ENCODE measurements at places on chromosomes 11 and 22.

- no peak for DNase-seq
Observed at GRCh38 chr22:26547426-26547825, 35.2 kb upstream of the TFIP11 start.

DNA sequence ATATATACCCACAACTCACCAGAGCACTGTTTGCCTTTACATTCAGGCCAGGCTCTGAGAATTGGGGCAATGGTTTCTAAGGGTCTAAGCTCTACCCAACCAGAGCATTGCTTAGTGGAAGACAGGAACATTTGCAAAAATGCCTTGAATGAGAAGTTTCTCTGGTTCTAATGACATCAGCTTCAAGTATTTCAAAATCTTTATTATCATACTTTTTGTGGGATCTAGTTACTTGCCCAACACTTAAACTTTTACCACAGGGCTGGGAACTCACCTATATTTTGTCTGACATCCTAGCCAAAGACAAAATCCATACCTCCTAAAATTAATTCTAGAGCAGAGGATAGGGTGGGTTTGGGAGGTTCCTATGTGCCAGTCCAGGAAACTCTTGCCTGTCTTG, 51.5 kb downstream of the INSC start:
- no peak for DNase-seq

GRCh38 chr11:25927411-25927953, 404.4 kb upstream of the ANO3 start:
- DNase-seq: no peak

GRCh38 chr11:57457643-57458023, 2.7 kb upstream of the RTN4RL2 start:
- DNase-seq: no peak

GRCh38 chr11:35566181-35566580, 40.8 kb upstream of the PAMR1 start:
- no peak for DNase-seq

DNA sequence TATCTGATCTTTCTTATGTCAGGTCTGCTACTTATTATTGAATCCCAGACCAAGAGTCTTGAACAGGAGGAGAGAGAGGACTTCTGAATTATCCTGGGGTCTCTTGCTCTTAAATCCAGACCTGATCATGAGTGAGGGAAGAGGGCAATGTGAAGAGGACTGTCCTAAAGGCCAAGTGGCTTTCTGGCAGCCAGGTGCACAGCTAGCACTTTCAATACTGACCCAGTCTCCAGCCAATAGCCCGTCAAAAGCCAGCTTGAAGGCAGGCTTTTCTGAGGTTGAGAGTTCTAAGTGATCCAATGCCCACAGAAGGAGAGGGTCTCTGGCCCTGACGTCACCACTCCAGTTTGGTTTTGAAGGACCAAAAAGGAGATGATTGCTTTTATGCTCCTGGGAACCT, 37.2 kb downstream of the FBXO7 start:
- no peak for DNase-seq

GRCh38 chr11:91981995-91982394, 242.6 kb upstream of the FAT3 start:
- DNase-seq: no peak

- no peak for DNase-seq
Observed at GRCh38 chr22:26429458-26430286, 612 bp downstream of the ASPHD2 start.

GRCh38 chr11:2151500-2152257, 9.3 kb downstream of the INS start:
- DNase-seq: peak; percentile 74

- no peak for DNase-seq
Observed at GRCh38 chr11:28117712-28118111, 9.5 kb downstream of the METTL15 start.

DNA sequence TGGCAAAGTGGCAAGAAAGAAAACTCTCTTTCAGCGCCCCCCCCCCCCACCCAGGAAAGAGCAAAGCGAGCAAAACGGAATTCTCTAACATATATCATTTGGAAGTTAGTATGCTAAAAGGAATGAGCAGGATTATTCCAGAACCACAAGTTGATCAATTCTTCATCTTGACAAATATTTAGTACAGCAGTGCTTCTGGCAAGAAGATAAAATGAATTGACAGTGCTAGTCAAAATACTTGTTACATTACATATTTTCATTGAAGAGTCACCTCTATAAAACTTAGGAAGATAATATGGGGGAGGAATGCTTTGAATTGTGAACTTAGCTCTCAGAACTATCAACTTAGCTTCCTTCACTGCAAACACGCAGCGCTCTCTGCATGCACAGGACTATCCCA, 377.4 kb downstream of the DYNC2H1 start:
- DNase-seq: no peak

GRCh38 chr11:125236072-125236825, 71.7 kb downstream of the PKNOX2 start:
- no peak for DNase-seq

DNA sequence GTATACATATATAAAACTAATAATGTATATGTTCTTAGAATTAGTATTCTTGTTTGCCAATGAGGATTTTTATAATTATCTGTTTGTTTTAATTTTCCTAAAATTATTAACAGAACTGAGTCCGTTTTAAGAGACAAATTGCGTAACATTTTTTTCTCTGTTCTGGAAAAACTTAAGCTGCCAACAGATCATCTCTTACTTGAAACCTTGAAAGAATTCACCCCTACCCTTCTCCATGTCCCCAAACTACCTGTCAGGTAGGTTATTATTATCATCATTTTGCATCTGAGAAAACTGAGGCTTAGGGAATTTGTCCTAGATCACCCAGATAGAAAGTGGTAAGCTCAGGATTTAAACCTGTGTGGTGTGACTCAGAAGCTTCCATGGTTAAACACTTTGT, 14.7 kb downstream of the SLC5A4 start:
- no peak for DNase-seq

- no peak for DNase-seq
Observed at GRCh38 chr11:14813516-14813915, 78.5 kb downstream of the CYP2R1 start.

DNA sequence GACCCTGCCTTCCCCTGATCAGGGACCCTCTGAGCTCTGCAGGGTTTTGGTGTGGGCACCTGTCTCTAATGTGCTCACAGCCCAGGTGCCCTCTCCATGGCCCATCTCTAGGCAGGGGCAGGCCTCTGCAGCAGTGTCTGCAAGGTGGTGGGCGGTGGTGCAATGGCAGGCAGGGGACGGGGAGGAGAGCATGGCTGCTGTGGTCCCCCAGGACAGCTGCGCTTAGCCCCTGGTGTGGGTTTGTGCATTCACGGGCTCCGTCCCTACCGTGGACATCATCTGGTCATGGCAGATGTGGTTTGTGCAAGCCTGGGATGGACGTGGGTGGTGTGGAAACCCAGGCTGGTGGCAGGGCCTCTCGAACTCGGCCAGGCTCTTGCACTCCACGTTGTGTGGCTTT, 443.1 kb downstream of the TBC1D22A start:
- no peak for DNase-seq

- no peak for DNase-seq
Observed at GRCh38 chr11:59810911-59811259, 307 bp upstream of the MRPL16 start.

DNA sequence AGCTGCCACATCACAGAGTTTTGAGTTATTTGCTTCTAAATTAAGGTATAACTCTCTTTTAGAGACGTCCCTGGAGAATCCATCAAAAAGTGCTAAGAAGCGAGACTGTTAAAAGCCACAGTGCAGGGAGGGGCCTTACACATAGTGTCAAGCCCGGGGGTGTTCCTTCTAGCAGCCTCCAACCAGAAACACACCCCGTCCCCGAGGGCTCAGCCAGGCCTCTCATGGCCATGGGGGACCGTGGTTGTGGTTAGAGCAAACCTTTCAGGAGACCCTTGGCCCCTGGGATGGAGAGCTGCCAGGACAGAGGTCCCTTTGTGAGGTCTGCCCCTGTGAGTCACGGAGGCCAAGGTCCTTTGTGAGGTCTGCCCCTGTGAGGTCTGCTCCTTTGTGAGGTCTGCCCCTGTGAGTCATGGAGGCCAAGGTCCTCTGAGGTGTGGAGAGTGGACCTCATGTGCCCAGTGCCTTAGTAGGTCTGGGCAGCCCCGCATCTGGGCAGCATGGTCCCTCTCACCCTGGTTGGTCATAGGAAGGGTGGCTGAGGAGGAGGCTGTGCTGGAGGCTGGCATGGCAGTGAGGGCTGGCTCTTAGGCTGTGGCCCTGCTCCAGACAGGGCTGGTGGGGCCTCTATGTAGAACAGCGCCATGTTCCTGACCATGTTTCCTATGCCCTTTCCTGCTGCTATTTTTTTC, 5.4 kb downstream of the GNAZ start:
- no peak for DNase-seq

DNA sequence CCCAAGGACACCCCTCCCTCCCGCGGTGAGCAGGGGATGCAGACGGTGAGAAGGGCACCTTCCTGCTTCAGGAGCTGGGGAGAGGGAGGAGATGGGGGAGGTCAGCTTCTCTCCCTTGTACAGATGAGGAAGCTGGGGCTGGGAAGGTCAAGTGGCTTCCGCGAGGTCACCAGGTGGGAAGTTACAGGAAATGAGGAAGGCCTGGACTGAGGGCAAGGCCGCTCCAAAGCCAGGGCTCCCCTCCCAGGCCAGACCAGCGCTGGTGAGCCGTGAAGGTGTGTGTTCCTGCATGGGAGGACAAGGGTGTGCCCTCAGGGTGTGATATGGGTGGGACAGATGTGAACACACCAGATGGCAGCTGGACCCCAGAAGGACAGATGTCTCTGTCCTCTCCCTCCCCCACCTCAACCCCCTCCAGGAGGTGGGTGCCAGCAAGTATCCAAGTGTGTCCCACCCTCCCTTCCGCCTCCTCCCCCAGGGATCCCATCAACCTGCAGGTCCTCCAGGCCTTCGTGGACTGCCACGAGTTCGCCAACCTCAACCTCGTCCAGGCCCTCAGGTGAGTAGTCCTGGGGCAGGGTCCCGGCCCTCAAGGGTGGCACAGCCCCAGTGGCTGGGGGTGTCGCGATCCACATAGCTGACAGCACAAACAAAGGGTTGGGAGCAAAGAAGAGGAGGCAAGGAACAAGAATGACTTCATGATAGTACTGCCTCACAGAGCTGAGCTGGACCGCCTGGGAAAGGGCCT, 16.6 kb downstream of the CYTH4 start:
- DNase-seq: no peak

DNA sequence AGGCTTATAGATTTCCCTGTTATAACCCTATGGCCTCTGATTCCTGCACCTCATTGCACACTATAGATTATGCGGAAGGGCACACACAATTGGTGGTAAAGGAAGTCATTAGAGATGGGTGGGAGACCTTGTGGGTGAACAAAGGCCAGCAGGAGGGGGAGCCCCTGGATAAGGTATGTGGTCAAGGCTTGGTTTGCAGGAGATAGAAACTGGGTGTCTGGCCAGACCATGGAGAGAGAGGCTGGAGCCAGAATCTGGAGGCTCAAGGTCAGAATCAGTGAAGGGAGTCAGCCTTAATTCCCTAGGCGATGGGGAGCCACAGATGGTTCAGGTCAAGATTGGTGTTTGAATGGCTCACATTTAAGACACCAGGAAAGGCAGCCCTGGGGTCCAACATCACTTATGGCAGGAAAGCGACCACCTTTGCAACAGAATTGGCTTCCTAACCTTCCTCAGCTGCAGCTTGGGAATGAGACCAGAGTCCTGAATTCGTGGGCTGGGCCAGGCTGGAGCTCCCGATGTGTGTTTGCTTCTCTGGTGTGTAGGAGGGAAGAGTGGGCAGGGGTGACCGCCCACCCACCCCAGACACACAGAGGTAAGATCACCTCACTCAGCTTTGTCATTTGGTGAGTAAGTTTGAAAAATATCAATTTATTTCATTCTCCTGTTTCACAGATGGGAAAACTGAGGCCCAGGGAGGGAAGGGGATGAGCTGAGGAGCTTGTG, 22.7 kb upstream of the SCUBE1 start:
- DNase-seq: no peak

DNA sequence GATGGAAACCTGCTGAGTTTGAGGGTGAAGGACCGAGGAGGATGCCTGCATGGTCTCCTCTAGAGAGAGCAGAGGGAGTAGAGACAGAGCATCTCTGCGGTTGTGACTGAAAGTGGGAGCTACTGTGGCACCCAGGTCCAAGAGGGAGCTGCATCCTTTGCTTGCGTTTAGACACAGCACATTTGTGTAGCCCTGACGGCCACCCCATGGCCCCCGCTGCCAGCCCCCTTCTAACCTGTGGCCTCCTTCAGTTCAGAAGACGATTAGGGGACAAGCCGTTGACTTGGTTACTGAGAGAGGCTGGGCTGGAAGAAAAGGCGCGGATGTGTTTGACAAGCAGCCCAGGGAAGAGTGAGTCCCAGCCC, 690.9 kb downstream of the BRD1 start:
- no peak for DNase-seq

GRCh38 chr11:119772076-119772475, 43.1 kb upstream of the NECTIN1 start:
- no peak for DNase-seq

GRCh38 chr11:64359712-64360445, 917 bp downstream of the RPS6KA4 start:
- DNase-seq: peak; percentile 46

- no peak for DNase-seq
Observed at GRCh38 chr11:112963368-112963955, 2.2 kb downstream of the NCAM1 start.

DNA sequence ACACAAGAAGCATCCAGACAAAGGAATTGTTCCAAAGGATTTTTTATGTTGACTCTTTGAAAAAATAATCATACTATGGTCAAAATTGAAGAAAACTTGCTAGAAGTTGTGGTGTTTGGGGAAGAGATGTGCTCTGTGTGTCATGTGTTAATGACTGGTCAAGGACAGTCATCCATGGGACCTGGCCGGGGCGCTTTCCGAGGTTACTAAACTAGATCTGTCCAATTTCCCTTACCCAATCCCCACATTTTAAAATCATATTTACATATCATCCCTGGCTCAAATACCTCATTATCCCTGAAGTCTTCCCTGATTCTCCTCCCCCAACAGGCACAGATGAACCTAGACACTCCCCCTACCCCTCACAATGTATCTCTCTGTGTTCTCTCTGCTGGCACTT, 289.4 kb downstream of the TENM4 start:
- DNase-seq: no peak

DNA sequence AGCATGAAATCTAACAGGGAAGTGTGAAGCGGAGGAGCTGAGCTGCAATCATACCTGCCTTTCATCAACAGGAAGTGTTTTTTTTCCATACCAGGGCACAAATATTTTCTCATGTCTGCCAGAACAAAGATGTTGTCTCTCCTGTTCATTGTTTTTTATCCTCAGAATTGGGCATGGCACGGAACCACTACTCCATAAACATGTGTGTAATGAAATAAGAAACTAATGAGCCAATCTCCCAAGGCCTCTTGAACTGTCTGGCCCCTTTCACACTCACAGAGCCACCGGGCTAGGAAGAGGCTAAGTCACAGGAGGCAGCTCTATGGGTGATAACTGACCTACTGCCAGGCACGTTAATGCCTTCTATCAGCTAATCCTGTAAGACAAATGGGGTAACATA, 124.4 kb downstream of the ETS1 start:
- no peak for DNase-seq

GRCh38 chr22:41030891-41031290, 61.5 kb upstream of the EP300 start:
- no peak for DNase-seq

Measured in erythroblast (primary cell).